Activated CD4-positive, alpha-beta T cell treated with anti-CD3 and anti-CD28 coated beads, Interleukin-2, amount 10 ng/mL, durations not matched to agents 7 days and 5 days (primary cell): ENCODE measurements at places on chromosomes 4 and X. TPM values are rescaled to one million over a fixed set of nuclear protein-coding genes. Genes with fewer than 3 reads are reported as not detected.

- no peak for DNase-seq
Measured at GRCh38 chr4:123017636-123018395, 95.4 kb upstream of the NUDT6 start.

Gene LPAR4
- total RNA-seq = not detected

Gene ASB9
- total RNA-seq = 0.67 TPM

DNA sequence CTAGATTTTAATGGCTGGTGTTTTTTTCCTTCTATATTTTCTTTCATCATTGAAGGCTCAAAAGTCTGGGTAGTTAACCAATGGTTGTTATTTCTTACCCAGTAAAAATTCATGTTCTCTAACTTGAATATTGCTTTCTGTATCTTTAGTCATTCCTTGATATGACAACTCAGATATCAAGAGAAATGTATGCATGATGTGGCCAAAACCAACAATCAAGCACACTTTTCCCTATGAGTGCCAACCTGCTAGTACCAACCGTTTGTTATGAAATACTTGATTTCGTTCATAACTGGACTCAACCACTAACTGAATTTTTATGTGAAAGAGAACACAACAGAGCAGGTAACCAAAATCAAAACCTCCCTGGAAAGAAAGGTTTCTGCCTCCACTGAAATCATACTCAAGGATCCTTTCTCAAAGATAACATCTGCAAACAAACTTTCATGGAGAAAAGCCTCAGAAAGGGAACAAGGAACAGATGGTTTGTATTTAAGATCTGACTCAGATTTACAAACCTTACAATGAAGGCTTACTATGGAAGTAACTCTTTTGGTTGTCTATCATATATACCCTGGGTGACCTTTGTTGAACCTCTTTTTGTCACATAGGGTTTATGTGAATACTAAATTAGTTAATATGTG is 8.3 kb upstream of the VEGFC start:
- DNase-seq = no peak

GRCh38 chr4:144313370-144313769 is 172.9 kb upstream of the GYPA start:
- DNase-seq = no peak

DNA sequence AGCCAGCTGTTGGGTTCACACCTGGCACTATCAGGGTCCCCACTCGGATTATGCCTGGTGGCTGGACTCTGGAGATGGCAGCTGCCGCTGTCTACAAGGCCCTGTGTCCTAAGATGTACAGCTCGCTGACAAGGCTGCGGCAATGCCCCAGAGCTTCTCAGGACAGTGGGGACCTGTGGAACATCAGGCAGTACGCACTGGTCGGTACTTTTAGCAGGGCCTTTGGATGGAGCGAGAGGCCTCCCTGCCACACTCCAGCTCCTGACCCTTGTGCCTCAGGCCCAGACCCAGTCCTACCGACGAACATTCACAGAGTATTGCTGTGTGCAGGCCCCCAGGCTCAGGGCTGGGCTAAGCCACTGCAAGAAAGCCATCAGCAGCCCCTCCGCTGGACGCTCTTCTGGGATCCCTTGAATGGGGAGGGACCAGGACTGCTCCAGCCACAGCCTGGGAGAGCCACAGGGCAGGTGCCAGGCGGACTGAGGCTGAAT is 45.7 kb upstream of the HMX1 start:
- DNase-seq = no peak

DNA sequence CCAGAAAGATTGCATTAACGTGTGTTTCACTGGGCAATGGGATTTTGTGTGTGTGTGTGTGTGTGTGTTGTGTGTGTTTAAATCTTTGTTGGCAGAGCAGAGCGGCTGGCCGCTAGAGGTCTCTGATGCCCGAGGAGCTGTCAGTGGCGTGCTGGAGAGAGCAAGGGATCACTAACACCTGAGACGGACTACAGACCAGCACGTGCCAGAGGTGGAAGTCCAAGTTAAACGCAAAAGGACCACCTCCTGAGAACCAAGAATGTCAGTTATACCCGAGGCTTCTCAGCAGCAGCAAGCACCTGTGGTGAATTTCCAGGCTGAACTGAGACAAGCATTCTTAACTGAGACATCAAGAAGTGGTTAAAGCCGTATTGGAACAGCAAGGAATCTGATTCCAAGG is 9.0 kb upstream of the SLC25A14 start:
- DNase-seq = peak; percentile 41

Gene KDR
- not detected for total RNA-seq

DNA sequence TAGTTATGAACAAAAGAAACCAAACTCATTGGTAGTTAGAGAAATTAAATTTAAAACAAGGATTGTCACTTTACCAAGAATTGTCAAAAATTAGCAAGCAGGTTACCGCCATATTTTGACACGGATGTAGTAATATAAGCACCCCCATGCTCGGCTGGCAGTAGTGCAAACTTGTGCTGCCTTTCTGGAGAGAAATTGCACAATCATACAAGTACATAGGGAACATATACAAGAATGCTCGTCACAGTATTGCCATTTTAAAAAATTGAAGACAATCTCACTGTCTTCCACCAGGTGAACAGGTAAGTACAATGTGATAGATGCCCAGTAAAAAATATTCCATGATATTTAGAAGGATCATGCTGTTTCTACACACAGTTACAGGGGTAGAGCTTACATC is 55.6 kb upstream of the SLC39A8 start:
- no peak for DNase-seq

Gene LRAT
- not detected for total RNA-seq

Gene PPBP
- not detected for total RNA-seq

DNA sequence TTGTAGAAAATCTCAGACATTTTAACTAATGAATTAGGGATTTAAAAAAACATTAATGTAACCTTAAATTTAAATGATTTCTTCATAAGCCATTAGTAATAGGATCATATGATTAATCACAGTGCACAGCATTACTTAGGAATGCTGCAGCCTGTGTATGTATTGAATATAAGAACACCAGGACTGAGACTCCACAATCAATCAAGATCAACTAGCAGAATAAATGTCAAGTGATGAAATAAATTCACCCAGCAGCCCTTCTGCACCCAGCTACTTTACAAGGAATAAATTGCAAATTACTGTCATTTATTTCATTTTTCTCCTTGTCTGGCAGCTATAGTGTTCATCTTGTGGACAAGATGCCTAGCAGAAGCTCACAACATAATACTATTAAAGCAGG is 46.5 kb downstream of the NEIL3 start:
- no peak for DNase-seq

Gene COX18
- total RNA-seq = 12.9 TPM

Gene TMEM31
- total RNA-seq = not detected

Gene GLRA3
- total RNA-seq = not detected

DNA sequence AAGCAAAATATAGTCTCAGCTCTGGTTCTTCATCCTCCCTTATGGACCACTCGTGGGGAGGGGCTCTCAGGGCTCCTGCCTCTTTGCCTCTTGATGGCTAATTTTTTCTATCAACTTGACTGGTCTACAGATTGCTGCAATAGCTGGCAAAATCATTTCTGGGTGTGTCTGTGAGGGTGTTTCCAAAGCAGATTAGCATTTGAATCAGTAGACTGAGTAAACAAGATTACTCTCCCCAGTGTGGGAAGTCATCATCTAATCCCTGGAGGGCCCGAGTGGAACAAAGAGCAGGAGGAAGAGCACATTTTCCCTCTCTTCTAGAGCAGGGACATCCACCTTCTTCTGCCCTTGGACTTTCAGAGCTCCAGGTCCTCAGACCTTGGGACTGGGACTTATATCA is 153.5 kb downstream of the STK32B start:
- no peak for DNase-seq

- DNase-seq = no peak
Measured at GRCh38 chr4:6207602-6208001, 7.3 kb upstream of the JAKMIP1 start.

Gene XAGE2
- total RNA-seq = not detected

- DNase-seq = peak; percentile 71
Measured at GRCh38 chrX:69222103-69223090, 57.1 kb upstream of the PJA1 start.

GRCh38 chrX:48917139-48918001 is 1.5 kb downstream of the PIM2 start:
- DNase-seq = peak; percentile 92

DNA sequence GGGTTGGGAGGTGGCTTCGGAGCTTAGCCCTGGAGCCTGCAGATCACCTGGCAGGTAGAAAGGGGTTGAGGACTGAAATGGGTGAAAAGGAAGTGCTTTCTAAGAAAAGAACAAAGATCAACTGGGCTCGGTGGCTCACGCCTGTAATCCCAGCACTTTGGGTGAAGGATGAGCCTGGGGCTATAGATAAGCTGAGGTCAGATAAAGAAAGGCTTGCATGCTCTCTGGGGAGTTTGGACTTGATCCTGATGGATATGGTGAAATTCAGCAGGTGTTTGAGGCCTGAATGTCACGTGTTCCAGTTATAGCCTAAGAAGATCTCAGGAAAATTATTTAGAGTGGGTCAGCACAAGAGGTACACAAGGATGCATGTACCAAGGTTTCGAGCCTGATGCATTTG is 40.8 kb downstream of the SLC34A2 start:
- DNase-seq = no peak

Gene POLN
- 3.8 TPM for total RNA-seq

Gene DCAF4L1
- 0.07 TPM for total RNA-seq

DNA sequence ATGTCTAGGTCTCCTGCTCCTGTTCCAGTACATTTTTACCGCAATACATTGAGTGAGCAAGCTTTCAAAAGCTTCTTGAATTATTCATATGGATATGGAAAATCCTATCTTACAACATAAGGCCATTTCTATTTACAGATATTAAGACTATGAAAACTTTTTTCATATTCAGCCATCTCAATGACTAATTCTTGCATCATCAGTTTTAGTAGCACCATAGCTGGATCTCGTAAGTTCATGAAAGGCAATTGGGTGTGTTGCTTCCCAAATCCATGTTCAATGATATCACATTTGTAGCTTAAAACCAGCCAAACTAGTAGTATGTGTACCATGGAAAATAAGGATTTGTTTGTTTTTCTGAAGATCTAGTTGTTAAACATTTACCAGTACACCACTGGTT is 118.3 kb upstream of the GABRA2 start:
- no peak for DNase-seq

Gene AGTR2
- not detected for total RNA-seq

DNA sequence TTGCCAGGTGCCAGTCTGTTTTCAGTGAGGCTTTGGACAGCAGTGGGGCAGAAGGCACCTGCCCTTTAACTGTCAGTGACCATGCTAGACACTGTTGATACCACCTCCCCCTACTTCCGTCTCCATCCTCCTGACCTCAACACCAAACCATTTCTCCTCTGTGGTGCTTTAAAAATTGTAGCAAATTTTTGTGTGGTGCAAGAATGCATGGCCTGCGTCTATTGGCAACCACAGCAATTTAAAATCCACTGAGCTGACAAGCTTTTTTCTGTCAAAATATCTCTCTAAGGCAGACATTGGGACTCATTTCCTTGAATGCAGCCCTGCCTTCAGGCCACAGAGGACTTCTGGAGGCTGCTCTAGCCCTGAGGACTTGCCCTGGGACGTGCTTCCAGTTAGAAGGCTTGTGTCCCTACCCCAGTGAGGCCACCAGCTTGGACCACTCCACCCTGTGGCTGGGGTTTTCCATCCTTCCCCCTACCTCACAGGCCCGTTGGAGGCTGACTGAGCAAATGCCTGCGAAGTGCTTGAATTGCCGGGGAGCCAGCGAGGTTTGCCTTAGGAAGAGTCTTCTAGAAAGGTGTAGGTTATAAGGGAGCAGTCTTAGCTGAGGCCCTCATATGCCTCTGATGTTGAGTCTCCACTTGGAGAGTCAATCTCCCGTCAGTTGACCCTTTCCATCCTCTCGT is 6.9 kb downstream of the PRRG3 start:
- DNase-seq = no peak

DNA sequence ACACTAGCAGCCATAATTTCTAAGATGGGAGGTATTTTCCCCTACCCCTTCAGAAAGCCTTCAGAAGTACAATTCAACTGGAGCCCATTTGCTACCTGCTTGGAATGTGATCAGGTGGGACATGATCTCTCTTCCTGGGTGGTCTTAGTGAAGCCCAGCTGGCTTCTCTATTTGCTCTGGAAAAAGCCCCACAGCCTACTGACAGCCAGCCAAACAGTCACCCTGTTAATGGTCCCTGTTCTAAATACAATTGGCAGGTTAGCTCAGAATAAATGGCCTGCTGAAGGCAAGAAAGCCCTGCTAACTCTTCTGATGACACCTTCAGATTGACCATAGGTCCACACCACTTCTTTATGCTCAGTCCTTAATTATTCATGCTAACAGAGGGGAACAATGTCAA is 39.9 kb downstream of the HS6ST2 start:
- no peak for DNase-seq

DNA sequence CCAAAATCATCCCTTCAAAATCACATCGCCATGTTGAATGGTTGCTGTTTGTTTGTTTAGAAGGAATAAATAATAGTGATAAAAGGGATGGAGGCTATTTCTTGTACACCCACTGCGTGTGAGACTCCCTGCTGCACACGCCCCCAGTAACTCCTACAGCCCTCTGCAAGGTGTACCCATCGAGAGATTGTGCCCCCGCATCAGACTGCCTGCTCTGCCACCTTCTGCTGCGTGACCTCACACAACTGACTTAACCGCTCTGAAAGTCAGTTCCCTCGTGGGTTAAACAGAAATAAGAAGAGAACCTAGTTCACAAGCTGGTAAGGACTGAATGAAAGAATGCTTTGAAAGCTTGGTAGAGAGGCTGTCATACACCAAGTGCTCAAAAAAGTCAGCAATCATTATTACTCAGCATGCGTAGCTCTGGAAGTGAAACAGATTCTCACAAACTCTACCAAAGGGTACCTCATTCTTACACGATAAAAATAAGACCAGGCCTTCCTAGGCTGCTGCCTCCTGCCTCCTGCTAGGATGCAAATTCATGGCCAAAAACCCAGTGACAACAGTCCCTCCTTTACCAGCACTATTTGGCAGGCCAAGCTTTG is 147.1 kb downstream of the CPEB2 start:
- no peak for DNase-seq

GRCh38 chrX:9887659-9888297 is 79.4 kb upstream of the CLDN34 start:
- no peak for DNase-seq

Gene MTNR1A
- not detected for total RNA-seq

GRCh38 chrX:16462912-16463311 is 187.0 kb upstream of the S100G start:
- no peak for DNase-seq
